Calu3 (cell line): ENCODE measurements at places on chromosomes 5 and 9.

DNA sequence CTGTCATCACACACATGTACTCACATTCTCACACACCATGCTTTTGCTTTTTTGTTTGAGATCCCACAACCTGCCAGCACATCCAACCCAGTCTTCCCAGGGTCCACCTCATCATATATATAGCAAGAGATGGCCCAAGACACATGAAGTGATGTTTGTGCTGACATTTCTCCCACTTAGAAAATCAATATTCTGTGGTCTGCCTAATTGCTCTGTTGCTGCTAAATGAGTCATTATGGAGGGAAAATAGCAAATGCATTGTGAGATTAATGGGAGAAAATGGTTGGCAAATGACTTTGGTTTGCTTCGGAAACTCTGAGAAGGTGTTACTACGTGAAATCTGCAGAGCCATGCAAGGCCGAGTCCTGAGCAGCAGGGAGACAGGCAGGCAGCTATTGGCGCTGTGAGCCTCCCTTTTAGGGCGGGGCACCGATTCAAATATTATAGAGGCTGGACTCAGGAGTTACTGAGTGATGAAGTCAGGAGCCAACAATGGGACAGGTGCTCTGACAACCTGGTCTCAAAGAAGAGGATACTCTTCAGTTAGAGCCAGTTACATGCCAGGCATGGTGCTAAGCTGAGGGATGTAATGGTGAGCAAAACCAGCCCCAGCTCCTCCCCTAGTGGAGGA lies 62.8 kb downstream of the DAB2IP start:
- peak; percentile 14 for DNase-seq

- peak; percentile 87 for DNase-seq
Observed at GRCh38 chr5:61790678-61791077, 458.6 kb downstream of the ZSWIM6 start.

DNA sequence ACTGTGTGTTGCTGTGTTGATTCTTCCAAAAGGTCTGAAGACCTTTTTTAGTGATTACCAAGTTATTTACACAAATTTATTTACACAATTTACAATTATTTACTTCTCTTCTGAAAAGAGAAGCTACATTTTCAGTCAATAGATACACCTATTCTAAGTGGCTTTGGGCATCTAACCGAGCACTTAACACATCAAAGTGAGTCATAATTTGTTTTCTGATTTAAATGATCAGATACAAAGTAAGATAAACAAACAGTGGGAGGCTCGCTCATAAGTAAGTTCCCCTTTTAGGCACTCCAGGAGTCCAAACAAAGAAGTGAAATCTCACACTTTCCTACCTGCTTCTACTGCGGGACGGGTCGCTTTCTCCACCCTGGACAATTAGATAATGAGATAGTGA lies 90.2 kb downstream of the APBA1 start:
- DNase-seq = no peak

GRCh38 chr5:4862500-4862899 lies 277.6 kb upstream of the ADAMTS16 start:
- DNase-seq = no peak

DNA sequence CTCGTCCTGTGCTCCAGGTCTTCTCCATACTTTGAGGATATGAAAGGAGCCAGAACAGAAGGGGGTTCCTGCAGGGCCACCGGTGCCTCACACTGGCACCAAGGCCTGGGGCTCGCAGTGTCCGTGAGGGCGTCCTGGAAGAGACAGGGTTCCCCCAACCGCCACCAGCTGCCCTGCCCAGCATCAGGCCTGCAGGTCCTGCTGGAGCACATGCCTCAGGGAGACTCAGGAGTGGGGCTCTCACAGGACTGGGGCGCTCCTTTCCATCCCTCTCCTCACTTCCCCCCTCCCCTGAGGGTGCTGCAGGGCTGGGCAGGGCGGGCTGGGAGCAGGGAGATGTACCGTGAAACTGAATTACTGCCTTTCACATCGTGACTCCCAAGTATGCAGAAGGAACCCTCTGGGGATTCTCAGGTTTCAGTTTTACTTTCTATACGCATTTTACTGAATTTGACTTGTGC lies 31.7 kb downstream of the CEP72 start:
- DNase-seq = no peak

DNA sequence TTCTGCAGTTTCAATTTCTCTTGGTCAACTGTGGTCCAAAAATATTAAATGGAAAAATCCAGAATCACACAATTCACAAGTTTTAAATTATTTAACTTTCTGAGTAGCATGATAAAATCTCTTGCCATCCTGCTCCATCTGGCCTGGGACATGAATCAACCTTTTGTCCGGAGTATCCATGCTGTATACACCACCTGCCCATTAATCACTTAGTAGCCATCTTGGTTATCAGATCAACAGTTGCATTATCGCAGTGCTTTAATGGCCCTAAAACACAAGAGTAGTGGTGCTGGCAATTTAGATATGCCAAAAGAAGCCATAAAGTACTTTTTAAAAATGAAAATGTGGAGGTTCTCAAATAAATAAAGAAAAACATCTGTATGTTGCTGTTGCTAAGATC lies 25.3 kb downstream of the EFCAB9 start:
- DNase-seq = no peak

- DNase-seq = no peak
Observed at GRCh38 chr9:98944734-98945074, 997 bp downstream of the COL15A1 start.

- no peak for DNase-seq
Observed at GRCh38 chr9:35871545-35871944, 1.3 kb upstream of the OR13J1 start.

- DNase-seq = no peak
Observed at GRCh38 chr9:88528080-88528790, 6.7 kb upstream of the NXNL2 start.

DNA sequence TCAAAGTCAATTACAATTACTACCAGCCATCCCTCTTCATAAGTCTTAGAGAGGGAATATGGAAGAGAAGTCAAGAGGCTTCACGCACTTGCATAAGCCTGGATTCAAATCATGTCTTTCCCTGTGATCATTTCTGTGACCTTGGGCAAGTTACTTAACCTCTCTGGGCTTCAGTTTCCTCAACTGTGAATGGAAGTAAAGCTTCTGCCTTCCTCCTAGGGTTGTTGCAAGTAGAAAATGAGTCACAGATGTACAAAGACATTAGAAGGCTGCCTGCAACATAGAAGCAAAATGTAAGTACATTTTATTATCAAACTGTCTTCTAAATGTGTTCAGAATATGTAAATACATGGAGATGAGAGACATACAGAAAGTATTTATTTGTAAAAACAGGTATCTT lies 42.3 kb upstream of the SEMA6A start:
- DNase-seq = no peak

- DNase-seq = no peak
Observed at GRCh38 chr9:93422977-93423616, 28.4 kb upstream of the FAM120A start.

GRCh38 chr5:66987949-66988838 lies 208.4 kb downstream of the CD180 start:
- no peak for DNase-seq

DNA sequence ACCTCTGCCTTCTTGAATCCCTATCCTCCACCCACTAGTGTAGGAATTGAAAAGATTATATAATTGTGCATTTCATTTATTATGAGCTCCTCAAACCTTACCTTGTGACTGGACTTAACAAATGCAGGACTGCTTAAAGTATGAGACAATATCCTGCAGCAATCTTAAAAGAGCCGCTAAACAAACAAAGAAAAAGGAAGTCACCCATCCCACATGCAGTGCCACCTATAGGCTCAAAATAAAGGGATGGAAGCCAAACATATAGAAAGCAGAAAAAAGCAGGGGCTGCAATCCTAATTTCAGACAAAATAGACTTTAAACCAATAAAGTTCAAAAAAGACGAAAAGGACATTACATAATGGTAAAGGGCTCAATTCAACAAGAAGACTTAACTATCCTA lies 8.7 kb downstream of the PCAT7 start:
- DNase-seq = no peak

GRCh38 chr9:137255448-137256114 lies 454 bp downstream of the NELFB start:
- peak; percentile 49 for DNase-seq

- peak; percentile 72 for DNase-seq
Observed at GRCh38 chr5:36875790-36876298, 725 bp upstream of the NIPBL start.

DNA sequence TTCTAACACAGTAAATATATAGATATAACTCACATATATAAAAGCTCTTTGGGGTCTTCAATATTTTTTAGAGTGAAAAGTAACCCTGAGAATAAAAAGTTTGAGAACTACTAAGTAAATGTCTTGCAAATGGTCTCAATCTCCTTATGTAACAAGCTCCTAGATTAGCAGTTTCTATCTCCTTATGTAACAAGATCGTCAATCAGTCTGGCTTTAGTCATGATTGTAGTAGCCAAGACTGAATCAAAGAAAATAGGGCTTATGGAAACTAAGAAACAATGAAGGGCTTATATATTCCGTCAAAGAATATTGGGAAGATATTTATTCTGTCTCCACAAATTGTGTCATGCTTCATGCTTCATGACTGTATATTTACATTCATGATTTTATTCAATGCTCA lies 22.4 kb upstream of the FREM1 start:
- no peak for DNase-seq

GRCh38 chr5:170579601-170580000 lies 75.8 kb downstream of the KCNIP1 start:
- DNase-seq = no peak

- no peak for DNase-seq
Observed at GRCh38 chr9:126499911-126500599, 113.7 kb upstream of the LMX1B start.

- no peak for DNase-seq
Observed at GRCh38 chr5:126263591-126264184, 159.5 kb upstream of the GRAMD2B start.

DNA sequence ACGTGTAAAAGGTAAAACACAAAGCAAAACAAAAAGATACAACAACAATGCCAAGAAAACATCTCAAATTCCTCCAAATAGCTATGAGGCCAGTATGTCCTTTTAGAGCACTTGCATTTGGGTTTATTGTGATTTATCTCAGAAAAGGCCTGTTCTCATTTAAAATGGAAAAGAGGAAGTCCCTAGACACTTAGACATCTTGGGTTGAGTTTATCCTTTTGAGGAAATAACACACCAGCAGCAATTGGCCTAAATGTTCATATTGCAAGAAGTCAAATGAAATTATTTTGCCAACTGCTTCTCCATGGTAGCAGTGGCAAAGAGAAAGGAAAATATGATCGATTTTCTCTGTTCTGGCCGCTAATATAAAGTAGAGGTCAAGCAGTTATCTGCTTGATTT lies 43.6 kb upstream of the TRMT10B start:
- DNase-seq = no peak

DNA sequence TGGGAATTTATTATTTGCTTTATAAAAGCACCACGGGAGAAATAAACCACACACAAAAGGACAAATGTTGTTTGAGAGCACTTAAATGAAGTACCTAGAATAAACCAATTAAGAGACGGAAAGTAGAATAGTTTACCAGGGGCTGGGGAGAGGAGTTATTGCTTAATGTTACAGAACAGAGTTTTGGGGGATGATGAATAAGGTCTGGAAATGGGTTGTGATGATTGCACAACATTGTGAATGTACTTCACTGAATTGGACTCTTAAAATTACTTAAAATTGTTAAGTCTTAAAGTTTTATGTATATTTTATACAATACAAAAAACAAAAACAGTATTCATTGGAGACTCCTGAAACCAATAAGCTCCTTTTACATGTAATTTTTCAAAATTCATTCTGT lies 1.5 kb downstream of the ZBTB43 start:
- no peak for DNase-seq

GRCh38 chr5:130052752-130053151 lies 148.5 kb downstream of the CHSY3 start:
- DNase-seq = no peak

DNA sequence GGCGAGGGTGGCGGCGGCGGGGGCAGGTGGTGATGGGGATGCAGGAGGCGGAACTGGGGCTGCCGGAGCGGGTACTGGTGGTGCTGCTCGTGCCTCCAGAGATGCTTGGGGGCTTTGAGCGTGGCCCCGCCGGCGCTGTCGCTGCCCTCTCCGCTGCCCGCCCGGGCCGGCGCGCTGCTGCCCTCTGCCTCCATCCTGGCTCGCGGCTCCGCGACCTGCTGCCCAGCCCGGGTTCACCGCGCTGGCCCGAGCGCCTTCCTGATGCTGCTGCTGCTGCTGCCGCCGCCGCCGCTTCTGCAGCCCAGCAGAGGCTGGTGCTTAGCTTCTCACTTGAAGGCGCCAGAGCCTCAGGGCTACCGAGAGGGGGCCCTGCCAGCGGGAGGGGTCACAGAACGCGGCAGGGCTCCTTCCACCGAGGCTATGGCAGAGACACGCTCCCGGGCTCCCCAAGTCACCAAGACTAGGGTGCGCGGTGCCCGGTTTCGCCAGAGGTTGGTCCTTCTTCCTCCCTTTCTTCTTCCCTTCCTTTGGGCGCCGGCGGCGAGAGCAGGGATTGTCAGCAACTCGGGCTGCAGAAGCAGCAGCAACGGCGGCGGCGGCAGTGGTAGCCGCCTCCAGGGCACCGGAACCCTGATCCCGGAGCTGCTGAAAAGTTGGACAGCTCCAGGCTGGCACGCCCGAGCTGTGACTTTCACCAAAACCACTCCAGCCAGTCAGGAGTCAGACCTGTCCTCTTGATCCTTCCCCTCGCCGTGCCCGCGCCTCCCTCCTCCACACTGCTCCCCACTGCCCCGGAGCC lies at the start of gene PDE4D:
TSS of gene PDE4D (minus strand) at position 298 of the 799 bp plus-strand sequence.
- DNase-seq = peak; percentile 73

GRCh38 chr5:87313216-87313615 lies 45.5 kb downstream of the RASA1 start:
- DNase-seq = no peak

GRCh38 chr9:13387734-13388067 lies 108.2 kb upstream of the MPDZ start:
- no peak for DNase-seq

- no peak for DNase-seq
Observed at GRCh38 chr5:53884417-53884816, 324.0 kb downstream of the NDUFS4 start.

DNA sequence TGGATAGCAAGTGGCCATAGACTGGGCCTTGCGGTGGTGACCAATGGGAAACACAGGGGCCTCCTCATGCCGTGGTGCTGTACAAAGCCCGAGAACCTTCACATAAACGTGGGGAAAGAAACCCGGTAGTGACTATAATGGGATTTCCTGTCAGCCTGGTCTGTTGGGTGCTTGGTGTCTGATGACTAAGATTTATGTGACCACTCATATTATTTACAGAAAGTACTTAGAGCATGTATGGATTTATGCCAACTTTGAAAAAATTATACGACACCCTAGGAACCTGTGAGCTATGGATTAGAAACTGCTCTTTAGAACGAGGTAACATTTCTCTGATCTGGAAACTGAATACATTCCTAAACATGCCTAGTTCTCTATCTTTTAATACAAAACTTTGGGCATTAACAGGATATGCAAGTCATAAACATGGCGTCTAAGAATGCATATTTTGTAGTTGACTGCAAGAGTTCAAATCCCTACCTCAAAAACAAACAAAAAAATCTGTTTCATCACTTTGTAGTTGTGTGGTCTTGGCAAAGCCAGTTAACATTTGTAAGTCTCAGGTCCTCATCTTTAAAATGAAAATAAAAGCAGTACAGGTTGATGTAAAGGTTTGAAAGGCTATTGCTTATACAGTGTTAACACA lies 85.4 kb downstream of the TMEM167A start:
- peak; percentile 28 for DNase-seq

- DNase-seq = no peak
Observed at GRCh38 chr5:59137846-59138245, 555.0 kb downstream of the RAB3C start.

- no peak for DNase-seq
Observed at GRCh38 chr5:32827981-32828380, 116.9 kb downstream of the NPR3 start.
